PC-3 (cell line): ENCODE measurements at places on chromosomes 5 and 9. TPM values are rescaled to one million over a fixed set of nuclear protein-coding genes. Genes with fewer than 3 reads are reported as not detected.

GRCh38 chr9:133564451-133565116 lies 30.1 kb downstream of the ADAMTSL2 start:
- DNase-seq: no peak

DNA sequence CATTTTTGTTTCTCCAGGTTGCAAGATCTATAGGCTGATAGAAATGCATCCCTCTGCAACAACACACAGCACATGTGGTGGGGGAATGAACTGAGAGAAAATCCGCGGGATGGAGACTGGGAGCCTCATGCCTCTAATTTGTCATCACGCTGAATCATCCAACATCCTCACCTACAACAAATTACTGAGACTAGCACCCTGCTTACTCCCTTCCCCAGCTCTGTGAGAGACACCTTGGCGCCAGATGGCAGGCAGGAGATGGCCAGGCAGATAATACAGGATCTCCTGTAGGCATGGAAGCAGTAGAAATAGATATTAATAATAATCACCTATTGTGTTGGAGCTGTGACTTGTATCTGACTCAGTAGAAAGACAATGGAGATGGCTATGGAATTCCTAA lies 276.9 kb downstream of the SEMA5A start:
- peak; percentile 35 for DNase-seq

- DNase-seq: no peak
Observed at GRCh38 chr5:156560002-156560401, 233.0 kb downstream of the SGCD start.

The TLR4 gene
- total RNA-seq: 0.06 TPM in 1 of 2 replicates, not detected in the other

The LOX gene
- 0.18 and 0.23 TPM in 2 replicates for total RNA-seq

- no peak for DNase-seq
Observed at GRCh38 chr5:86101966-86102365, 515.8 kb upstream of the COX7C start.

DNA sequence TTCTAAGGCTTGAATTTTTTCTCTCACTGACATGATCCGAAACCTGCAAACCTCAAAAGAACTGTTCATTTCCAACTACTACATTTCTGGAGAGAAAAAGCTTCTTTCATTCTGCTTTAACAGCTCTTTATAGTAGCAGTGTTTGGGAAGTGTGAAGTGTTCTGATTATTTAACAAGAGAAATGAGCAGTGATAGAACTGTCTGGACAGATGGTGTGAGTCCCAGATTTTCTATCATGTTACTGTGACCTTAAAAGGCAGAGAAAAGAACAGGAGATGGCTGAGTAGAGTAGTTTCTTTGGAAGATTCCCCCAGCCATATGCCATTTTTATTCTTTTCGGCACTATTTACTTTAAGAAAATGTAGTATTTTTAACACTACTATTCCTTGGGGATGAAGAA lies 41.3 kb upstream of the TAL2 start:
- DNase-seq: no peak

The CDO1 gene
- total RNA-seq: not detected in 2 replicates

DNA sequence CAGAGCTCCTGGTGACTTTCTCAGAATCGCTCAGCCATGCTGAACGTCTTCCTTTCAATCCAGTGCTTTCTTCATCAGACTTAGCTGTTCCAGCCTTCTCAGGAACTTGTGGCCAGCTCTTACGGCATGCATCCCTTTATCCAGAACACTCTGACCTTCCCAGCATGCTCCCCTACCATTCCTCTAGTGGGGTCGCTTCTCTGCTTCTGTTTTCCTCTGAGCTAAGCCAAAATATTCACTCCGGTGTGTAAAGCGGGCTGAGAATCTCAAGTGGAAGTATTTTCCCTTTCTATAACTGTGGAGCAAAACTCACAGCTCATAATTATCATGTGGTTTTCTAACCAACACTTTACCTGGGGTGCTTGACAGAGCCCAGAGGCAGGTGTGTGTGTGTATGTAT lies 6.2 kb downstream of the DCANP1 start:
- DNase-seq: no peak

The OR1L6 gene
- not detected in 2 replicates for total RNA-seq

- no peak for DNase-seq
Observed at GRCh38 chr9:114029311-114030170, 48.6 kb downstream of the AMBP start.

GRCh38 chr9:77729177-77729576 lies 81.1 kb upstream of the GNA14 start:
- DNase-seq: no peak

DNA sequence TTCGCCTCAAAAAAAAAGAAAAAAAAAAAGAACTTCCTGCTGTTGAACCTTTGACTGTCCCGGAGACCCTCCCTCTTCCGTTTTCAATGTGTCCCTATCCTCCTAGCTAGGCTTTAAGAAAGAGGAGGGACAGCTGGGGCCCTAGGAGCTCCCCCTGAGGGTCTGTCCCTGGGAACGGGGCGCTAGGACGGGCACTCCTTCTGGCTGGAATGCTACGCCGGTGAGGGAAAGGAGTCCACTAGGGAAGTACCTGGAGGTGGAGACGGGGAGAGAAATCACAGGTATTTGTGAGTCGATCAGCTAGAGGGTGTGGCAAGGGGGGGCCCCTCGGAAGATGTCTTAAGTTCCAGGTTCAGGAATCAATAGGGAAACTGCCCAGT lies 4.6 kb downstream of the SIT1 start:
- peak; percentile 36 for DNase-seq

The SLC45A2 gene
- total RNA-seq: not detected in 2 replicates

GRCh38 chr5:72209147-72210115 lies 102.2 kb downstream of the MAP1B start:
- peak; percentile 44 for DNase-seq

DNA sequence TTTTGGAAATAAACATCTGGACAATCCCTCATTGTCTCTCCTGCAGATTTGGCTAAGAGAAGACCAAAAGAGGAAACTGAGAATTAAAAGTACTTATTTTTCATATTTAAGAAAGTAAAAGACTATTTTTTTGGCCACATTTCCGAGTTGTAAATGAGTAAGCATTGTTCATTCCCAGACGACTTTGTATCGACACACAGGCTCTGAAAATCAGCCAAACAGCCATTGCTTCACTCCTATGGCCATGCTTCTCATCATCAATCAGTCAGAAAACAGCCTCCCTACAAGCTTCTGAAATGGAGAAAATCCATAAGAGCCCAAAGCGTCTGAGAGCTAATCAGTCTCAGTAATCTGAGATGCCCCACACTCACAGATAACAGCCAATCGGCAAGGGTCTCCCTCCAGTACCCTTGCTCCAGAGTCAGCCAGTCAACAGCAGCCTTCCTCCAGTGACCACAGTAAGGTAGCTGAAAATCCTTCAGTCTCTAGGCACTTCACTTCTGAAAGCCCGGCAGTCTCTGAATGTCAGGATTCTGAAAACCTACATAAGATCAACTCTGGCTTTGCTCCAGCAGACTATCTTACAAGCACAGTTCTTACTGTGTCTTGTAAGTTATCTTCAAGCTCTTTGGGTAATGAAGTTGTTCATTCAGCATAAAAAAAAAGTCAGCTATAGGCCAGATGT lies 30.9 kb downstream of the CDO1 start:
- no peak for DNase-seq

The ABO gene
- total RNA-seq: not detected in 2 replicates

The PSAT1 gene
- 45.6 and 52.5 TPM in 2 replicates for total RNA-seq

DNA sequence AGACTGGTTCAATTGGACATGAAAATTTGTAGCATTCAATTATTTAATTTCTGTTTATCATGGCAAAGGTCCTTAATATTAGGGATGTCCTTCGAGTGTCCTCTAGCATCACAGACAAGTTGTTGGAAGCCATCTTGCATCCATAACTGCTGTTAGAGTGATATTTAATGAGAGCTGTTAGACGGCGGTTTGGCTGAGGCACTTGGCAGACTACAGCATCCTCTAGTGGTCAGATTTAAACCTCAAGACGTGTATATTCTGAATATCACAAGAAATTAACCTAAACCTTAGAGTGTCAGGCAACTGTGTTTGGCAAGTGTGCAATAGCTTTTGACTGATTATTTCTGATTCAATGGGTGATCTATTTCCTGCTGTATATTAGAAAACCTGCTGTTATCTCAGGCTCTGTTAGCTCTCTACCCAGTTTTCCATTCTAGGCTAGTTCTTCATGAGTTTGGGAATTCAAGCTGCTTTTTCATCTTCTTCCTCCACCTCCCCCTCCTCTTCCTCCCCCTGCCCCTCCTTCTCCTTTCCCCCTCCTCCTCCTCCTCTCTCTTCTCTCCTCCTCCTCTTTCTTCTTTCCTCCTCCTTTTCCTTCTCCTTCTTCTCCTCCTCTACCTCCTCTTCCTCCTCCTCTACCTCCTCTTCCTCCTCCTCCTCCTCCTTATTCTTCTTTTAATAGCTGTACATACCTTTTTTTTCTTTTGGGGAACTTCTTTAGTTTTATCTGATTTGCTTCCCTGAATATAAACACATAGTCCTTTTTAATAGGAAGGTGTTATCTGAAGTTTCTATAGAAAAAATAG lies 8.6 kb downstream of the SPINK1 start:
- DNase-seq: peak; percentile 90

GRCh38 chr5:150600616-150601490 lies 39.6 kb upstream of the SYNPO start:
- no peak for DNase-seq

The FBP1 gene
- 40.4 and 48.1 TPM in 2 replicates for total RNA-seq

- peak; percentile 94 for DNase-seq
Observed at GRCh38 chr9:109251080-109251775, 69.6 kb downstream of the EPB41L4B start.

DNA sequence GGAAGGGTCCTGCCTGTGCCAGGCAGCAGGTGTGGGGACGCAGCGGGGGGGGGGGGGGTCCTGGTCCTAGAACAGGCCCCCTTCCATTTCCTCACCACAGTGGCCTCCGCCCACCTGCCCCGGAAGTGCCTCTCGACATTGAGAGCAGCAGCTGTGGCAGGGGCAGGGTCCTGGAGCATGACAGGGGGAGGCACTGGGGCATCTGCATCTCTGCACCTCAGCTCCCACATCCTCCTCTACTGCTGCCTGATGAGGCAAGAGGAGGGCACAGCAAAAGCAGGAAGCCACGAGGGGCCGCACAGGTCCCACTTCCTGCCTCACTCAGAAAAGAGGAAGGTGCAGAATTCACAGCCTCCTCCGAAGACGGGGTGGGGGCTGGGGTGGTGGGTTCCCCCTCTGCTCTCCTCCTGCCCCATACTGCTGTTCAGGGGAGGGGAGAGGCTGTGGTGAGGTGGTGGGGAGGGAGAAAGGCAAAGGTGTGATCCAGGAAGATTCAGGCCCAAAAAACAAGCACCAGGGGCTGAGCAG lies 14.8 kb downstream of the AKNA start:
- no peak for DNase-seq

The LCN15 gene
- total RNA-seq: not detected in 2 replicates

The LCN2 gene
- 153 and 154 TPM in 2 replicates for total RNA-seq

The HAVCR1 gene
- not detected in 2 replicates for total RNA-seq

DNA sequence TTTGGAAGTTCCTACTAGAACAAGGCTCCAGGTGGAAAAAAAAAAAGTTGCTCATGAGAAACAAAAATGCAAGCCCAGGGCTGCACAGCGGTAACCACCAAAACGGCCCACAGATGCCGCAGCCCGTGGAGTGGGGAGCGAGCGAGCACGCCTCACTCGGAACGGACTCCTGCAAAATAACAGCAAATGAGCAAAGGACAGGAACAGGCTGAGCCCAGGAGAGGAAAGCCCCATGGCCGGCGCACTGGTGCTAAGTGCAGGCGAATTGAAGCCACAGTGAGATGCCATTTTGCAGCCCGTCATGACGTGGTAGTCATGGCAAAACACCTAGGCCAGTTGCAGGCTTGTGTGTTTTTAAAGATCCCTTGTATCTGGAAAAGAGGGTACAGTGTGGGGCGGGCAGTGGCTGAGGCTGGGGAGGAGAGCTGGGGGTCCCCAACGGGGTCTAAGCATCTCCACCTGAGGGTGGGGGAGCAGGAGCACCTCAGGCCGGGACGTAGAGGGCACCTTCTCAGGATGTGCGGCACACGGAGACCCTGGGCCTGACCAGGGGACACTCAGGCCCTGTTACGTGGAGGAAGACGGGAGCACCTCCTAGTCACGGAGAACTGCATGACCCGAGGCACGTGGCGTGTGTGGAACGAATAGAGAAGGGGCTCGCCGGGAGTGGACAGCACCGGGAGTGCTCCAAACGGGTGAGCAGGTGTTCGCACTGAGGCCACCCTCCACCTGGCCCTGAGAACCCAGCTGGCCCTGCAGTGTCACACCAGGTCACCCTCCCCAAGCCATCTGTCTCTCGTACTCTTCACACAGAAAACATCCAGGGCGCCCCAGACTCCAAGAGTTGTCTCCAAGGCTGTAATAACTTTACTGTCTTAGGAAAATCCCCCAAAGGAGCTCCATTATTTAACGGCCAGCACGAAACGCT lies 10.7 kb downstream of the GRM6 start:
- DNase-seq: no peak

The IFNA21 gene
- total RNA-seq: not detected in 2 replicates

DNA sequence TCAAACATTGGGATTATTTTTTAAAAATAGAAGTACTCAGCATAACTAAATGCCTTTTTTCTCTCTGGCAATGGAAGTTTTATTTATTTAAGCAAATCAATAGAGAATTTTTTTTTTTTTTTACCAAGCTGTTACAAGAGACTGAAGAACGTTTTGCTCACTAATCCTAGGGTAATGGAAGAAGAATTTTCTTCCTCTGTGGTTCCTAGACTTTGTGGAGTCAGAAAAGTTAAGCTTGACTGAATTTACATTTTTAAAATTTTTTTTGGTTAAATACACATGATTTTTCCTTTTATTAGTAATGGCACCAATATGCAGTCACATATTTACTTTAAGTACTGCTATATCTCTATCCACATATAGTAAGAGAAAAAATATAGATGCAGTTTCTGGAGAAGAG lies 189.8 kb downstream of the PCSK1 start:
- DNase-seq: no peak

DNA sequence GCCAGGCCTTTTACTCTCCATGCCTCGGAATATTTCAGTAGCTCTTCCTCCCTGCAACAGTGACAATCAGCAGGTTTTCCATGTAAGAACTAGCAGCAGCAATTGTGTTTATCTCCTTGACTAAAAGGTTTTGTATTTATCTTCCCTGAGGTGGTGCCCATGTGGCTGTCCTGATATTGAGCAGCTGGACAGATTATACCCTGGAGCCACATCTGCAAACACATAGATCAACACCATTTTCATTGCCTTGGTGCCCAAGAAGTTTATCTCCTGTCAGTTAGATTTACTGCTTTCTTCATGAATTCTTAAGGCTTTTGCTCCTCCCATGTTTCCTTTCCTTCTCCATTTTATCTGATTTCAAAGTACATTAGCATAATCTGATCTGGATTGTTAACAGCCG lies 378.4 kb downstream of the SPATA31D1 start:
- no peak for DNase-seq

The CNTNAP3B gene
- 10.3 and 12.5 TPM in 2 replicates for total RNA-seq

The PHYHD1 gene
- total RNA-seq: 1.6 TPM in 1 of 2 replicates, not detected in the other

DNA sequence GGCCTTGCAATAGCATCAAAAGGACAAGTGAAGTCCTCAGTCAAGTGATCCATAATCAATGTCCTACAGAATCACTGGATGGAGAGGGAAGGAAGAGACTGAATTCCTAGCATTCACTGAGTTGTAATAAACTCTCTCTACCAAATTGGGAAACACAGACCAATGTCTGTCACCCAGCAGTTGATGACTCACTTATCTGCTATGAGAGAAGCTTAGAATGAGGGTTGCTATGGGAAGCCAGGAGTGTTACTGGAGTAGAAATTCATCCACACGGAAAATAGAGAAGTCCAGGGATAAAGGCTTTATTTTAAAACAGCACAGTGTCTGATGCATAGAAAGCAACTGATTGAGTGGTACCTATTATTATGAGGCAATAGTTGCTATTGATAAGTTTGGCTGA lies 407.4 kb downstream of the BRINP1 start:
- no peak for DNase-seq

The PCDHB16 gene
- total RNA-seq: 0.46 TPM in 1 of 2 replicates, not detected in the other

The TXNDC8 gene
- not detected in 2 replicates for total RNA-seq

GRCh38 chr9:12554636-12555035 lies 138.5 kb upstream of the TYRP1 start:
- peak; percentile 25 for DNase-seq

The CORO2A gene
- total RNA-seq: 2.2 and 2.8 TPM in 2 replicates
